ENCODE measurements at places on chromosomes 2 and 18.

GRCh38 chr2:151251012-151251411, 10.7 kb downstream of the RBM43 start:
- DNase-seq, result no peak

DNA sequence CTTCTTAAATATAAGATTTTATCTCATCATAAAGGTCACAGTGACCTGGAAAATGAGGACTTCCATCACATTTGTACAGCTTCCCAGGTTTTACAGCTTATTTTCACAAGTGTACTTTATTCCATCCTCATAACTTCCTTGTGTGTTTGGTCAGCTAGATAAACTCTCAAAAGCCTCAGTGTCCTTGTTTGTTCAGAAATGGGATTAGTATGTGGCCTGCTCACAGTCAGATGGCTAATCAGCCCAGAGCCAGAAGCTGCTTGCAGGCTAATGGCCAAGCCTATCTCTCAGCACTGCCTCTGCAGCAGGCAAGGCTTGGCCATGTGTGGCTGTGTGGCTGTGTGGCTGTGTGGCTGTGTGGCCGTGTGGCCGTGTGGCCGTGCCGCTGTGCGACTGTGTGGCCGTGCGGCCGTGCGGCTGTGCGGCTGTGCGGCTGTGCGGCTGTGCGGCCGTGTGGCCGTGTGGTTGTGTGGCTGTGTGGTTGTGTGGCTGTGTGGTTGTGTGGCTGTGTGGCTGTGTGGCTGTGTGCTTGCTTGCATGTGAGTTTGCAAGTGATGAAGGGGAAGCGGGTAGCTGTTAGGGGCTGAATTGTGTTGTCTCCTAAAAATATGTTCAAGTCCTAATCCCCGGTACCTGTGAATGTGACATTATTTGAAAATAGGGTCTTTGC, 233.0 kb upstream of the TNP1 start:
- DNase-seq, result no peak

DNA sequence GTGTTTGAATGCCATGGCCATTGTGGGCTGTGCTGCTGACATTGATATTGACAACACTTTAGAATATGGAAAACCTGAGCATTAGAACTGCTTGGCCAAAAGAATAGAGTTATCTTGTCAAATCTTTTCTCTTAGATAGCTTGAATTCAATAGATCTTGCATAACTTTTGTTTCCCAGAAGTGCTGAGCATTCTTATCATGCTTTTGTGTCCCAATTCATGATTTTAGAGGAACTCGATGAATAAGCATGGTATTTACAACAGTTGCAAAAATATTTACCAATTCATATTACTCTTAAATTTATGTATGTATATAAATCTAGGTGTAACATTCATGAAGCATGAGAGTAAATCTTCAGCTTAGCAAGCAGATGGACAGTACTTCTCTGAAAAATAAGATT, 508.0 kb downstream of the BCL11A start:
- no peak for DNase-seq

DNA sequence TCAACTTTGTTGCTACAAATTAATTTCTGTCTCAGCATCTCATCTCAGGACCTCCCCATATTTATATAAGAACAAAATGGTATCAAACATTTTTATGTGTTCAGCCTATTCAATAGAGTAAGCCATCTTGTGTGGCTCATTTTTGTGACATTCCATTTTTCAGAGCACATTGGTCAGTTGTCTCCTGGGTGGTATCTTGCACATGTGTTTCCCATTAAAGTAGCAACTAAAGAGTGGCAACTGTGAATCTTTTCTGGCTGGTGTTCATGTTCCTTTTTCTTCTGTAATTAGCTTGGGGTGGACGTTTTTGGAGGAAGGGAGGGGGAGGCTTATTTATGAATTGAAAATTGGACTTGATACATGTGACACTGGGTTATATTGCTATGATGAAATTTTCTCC, 45.4 kb upstream of the EFEMP1 start:
- DNase-seq, result no peak

GRCh38 chr2:217244815-217245214, 385.0 kb upstream of the TNP1 start:
- DNase-seq, result no peak

DNA sequence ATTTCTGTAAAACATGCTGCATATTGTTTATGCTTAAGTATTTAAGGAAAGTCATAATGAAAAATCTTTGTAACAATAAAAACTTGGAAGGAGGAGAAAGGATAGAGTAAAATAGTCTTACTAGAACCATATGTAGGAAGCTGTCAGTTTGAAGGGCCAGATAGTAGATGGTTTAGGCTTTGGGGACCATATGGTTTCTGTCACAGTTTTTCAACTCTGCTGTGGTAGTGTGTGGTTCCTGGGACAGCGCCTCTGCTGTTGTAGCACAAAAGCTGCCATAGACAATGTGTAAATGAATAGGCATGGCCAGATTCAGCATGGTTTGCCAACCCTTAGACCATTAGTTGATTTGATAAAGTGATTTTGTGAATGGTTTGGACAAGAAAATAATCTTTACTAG, 75.5 kb downstream of the SLC39A10 start:
- no peak for DNase-seq

GRCh38 chr2:44186810-44187209, 18.1 kb downstream of the PPM1B start:
- DNase-seq, result no peak

GRCh38 chr2:74532222-74532621, 2.5 kb downstream of the HTRA2 start:
- no peak for DNase-seq

GRCh38 chr2:177106212-177106611, 106.4 kb upstream of the HNRNPA3 start:
- no peak for DNase-seq

- no peak for DNase-seq
Measured at GRCh38 chr2:107128381-107128780, 242.4 kb upstream of the ST6GAL2 start.

Measured in memory B cell (primary cell).